Activated CD4-positive, alpha-beta memory T cell treated with anti-CD3 and anti-CD28 coated beads for 36 hours (primary cell): ENCODE measurements at places on chromosomes 13 and 19.

GRCh38 chr19:17910791-17911360 is 21.9 kb upstream of the CCDC124 start:
- H3K27ac ChIP-seq, result no peak overlapping the region
- DNase-seq, result no peak
- no peak overlapping the region for H3K4me3 ChIP-seq
- no peaks in the 10 kb centered on the region for H3K4me1 ChIP-seq

GRCh38 chr19:4063369-4064148 is 3.1 kb downstream of the ZBTB7A start:
- DNase-seq, result no peak
- no peaks in the 10 kb centered on the region for H3K27me3 ChIP-seq
- peaks cover 44% of the 10 kb centered on the region for H3K4me1 ChIP-seq
- H3K27ac ChIP-seq, result peak overlapping the region; percentile 83

DNA sequence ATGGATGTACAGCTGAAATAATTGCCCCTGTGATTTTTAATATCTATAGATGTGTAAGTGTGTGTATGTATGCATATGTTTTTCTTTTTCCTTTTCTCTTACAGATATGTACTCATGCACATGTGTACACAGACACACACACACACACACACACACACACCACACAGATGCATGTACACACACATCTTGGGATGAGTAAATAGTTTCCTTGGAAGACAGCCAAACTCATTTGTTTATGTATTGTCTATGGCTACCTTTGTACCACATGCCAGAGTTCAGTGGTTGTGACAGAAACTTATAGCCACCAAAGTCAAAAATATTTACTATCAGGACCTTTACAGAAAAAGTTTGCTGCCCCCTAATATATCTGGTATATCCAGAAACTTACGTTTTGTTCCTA is 192.6 kb downstream of the MAB21L1 start:
- H3K27me3 ChIP-seq, result no peaks in the 10 kb centered on the region
- H3K4me1 ChIP-seq, result no peaks in the 10 kb centered on the region
- no peak overlapping the region for H3K27ac ChIP-seq
- no peaks in the 10 kb centered on the region for H3K36me3 ChIP-seq
- DNase-seq, result no peak
- no peak overlapping the region for H3K4me3 ChIP-seq

GRCh38 chr13:52009946-52010345 is 1.3 kb downstream of the ATP7B start:
- H3K4me1 ChIP-seq, result peaks cover 9% of the 10 kb centered on the region
- no peaks in the 10 kb centered on the region for H3K36me3 ChIP-seq
- H3K4me3 ChIP-seq, result no peak overlapping the region
- peaks cover 18% of the 10 kb centered on the region for H3K27me3 ChIP-seq
- H3K27ac ChIP-seq, result no peak overlapping the region

GRCh38 chr13:83798731-83799130 is 83.5 kb downstream of the SLITRK1 start:
- no peaks in the 10 kb centered on the region for H3K4me1 ChIP-seq
- no peak overlapping the region for H3K27ac ChIP-seq
- DNase-seq, result no peak
- no peaks in the 10 kb centered on the region for H3K27me3 ChIP-seq
- H3K36me3 ChIP-seq, result no peaks in the 10 kb centered on the region
